ENCODE measurements at places on chromosomes 4 and X.
A peak's percentile ranks its signal among the peaks of the same experiment; 100 is the strongest.

DNA sequence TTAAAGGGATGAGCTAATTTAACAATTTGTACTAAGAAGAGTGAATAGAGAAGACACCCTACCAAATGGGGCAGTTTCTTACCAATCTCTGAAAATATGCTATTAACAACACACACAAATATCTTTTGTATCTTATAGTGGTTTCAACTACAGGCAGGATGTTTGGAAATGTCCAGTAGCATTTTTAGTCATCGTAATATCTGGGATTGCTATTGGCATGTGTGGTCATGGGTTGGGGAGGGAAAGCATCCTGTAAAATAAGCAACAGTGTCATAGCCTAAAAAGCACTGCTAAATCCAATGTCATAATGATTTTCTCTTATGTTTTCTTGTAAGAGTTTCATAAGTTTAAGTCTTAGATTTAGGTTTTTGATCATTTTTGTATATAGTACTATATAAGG is 29.3 kb upstream of the ABCG2 start:
- DNase-seq, result no peak

GRCh38 chr4:182619660-182620059 is 297.5 kb downstream of the DCTD start:
- peak; percentile 28 for DNase-seq

- DNase-seq, result no peak
Observed at GRCh38 chrX:81174286-81174685, 27.4 kb downstream of the HMGN5 start.

GRCh38 chr4:17667653-17668201 is 53.3 kb downstream of the MED28 start:
- DNase-seq, result no peak

Measured in putamen (tissue), 1 donor.